CD4-positive, alpha-beta memory T cell (primary cell): ENCODE measurements at places on chromosomes 1 and 21. TPM values are rescaled to one million over a fixed set of nuclear protein-coding genes. Genes with fewer than 3 reads are reported as not detected.

The FOXE3 gene
- total RNA-seq: not detected

DNA sequence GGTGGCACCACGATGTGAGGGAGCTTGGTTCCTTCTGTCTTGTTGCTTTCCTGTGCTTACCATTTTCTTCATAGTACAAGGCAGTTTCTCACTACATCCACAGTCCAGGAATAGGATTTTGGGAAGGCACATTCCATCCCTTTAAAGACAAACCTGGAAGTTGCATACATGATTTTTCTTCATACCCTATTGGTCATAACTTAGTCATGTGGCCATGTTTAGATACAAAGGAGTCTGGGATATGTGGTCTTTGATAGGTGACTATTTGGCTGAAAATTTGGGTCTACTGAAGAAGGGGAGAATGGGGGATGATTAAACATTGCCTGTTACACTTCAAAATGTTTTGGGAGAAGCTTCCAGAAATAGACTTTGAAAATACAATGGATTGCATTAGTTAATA, 7.0 kb downstream of the DYRK1A start:
- no peak for DNase-seq

DNA sequence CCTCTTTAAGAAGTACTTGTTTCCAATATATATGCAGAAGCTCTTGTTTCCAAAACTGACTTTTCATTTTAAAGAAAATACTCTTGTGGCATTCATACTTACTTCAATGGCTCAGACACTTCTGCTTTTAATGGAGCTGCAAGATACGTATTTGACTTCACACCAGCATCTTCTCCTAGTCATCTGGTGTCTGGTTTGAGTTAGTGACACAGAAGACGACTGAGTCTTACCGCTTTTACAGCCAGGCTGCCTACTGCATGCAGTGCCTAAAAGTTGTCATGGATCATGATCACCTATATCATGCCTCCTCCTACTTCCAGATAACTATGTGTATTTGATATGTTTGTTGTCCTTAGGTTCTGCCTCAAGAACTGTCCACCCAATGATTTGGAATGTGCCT, 185.9 kb downstream of the TPR start:
- DNase-seq: no peak

GRCh38 chr1:40595623-40596022, 64.2 kb downstream of the ZNF684 start:
- no peak for DNase-seq

The VAMP3 gene
- 53.3 TPM for total RNA-seq
